Right ventricle myocardium inferior (tissue), 1 donor: ENCODE measurements at places on chromosomes 2 and 18. TPM values are rescaled to one million over a fixed set of nuclear protein-coding genes. Genes with fewer than 3 reads are reported as not detected.

The HOXD13 gene
- total RNA-seq, result not detected

GRCh38 chr2:102282678-102283091, 28.7 kb upstream of the IL1RL1 start:
- DNase-seq, result no peak

GRCh38 chr2:216903470-216903869, 43.6 kb upstream of the TNP1 start:
- no peak for DNase-seq

DNA sequence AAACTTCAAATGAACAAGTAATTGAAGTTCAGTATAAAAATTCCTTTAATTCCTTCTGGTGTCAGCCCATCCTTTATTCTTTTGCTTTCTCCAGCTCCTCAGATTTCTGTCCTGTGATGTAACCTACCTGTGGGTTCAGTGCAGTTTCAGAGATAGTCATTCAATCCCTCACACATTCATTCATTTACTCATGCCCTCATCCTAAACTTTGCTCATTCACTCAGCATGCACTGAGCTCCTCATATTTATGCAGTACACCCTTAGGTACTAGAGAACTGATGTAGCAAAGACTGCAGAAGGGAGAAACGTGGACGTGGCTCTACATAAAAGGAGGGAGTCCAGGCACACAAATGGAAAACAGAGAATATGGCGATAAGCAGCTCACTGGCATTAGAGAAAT, 45.3 kb upstream of the STAT1 start:
- no peak for DNase-seq

GRCh38 chr2:9737053-9737875, 106.0 kb upstream of the TAF1B start:
- no peak for DNase-seq

- DNase-seq, result no peak
Measured at GRCh38 chr2:35416391-35417140, 939.0 kb upstream of the CRIM1 start.

GRCh38 chr2:107698861-107699260, 127.8 kb upstream of the RGPD4 start:
- no peak for DNase-seq

DNA sequence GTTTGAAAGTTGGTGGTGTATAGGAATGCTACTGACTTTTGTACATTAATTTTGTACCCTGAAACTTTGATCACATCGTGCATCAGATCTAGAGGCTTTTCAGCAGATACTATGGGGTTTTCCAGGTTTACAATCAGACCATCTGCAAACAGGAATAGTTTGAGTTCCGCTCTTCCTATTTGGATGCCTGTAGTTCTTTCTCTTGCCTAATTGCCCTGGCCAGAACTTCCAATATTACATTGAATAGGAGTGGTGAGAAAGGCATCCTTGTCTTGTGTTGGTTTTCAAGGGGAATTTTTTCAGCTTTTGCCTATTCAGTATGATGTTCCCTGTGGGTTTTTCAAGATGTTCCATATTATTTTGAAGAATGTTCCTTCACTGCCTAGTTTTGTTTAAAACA, 633.5 kb downstream of the KCNJ3 start:
- no peak for DNase-seq
